ENCODE measurements at places on chromosomes 7 and 10.

DNA sequence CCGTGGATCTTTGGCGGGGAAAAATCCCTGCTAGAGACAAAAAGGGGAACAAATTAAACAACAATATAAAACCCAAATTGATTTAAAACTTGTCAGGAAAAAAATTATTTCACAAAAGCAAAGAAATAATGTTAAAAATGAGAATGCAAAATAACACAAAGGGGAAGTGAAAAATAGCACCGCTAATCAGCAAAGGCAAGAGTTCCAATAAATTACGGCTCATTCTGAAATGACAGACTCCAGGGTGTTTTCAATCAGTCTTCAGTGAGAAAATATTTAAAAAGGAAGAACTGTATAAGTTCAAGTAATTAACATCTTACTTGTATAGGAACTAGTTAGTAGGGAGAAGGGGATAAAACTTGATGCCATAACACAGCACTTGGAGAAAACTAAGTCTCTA is 336.8 kb downstream of the LRRTM3 start:
- DNase-seq, result no peak

DNA sequence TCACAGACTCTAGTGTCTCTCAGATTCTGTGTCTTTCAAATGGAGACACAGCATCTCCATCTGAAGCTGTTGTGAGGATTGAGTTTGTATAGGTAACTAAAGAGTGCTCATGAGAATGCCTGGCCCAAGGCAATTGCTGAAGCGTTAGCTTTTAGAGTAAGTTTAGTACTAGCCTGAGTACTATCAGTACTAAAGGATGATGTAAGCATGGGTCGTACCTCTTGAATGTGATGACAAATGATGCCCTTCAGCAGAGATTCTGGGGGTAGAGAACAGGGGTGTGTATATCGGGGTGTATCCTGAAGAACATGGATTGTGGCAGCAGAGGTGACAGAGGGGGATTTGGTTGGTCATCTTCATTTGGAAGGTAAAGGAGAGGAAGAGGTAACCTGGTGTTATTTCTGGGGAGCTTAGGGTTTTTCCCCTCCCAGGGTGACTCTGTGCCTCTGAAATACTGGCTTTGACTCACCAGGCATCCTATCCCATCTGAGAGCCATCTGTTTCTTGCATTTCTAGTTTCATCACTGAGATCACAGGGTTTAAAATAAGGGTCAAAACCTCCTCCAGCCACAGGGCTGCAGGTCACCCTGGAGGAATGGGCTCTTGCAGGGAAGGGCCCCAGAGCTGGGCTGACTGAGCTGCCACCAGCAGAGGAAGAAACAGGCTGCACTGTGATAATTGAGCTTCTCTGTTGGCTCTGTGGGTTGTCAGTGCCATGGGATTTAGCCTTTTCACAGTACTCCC is 756.0 kb downstream of the KCNMA1 start:
- no peak for DNase-seq

DNA sequence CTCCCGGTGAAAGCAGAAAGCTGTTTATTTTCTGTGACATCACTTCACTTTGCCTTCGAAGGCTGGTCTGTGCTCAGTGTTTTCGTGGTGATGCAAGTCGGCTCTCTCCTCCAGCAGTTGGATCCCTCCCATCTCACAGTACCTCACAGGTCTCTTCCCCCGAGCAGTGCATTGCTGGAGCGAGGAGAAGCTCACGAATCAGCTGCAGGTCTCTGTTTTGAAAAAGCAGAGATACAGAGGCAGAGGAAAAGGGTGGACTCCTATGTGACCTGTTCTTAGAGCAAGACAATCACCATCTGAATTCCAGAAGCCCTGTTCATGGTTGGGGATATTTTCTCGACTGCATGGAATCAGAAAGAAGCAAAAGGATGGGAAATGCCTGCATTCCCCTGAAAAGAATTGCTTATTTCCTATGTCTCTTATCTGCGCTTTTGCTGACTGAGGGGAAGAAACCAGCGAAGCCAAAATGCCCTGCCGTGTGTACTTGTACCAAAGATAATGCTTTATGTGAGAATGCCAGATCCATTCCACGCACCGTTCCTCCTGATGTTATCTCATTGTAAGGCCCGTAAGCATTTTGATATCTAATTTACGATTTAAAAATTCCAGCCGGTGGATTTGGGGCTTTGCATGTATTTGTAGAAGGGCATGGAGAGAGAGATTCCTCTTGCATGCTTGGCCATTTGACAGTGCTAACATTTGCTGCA is at the start of gene LGI1:
TSS of gene LGI1 (plus strand) at position 136 of the 707 bp plus-strand sequence. CDS start at position 345, 209 bp downstream.
- DNase-seq, result no peak

GRCh38 chr10:132605390-132605789 is 67.8 kb downstream of the INPP5A start:
- DNase-seq, result no peak

- DNase-seq, result no peak
These were observed 133.7 kb upstream of the SH2B2 start for GRCh38 chr7:102152672-102153598.

- DNase-seq, result no peak
These were observed 58.5 kb downstream of the ELMO1 start for GRCh38 chr7:37390114-37390513.

DNA sequence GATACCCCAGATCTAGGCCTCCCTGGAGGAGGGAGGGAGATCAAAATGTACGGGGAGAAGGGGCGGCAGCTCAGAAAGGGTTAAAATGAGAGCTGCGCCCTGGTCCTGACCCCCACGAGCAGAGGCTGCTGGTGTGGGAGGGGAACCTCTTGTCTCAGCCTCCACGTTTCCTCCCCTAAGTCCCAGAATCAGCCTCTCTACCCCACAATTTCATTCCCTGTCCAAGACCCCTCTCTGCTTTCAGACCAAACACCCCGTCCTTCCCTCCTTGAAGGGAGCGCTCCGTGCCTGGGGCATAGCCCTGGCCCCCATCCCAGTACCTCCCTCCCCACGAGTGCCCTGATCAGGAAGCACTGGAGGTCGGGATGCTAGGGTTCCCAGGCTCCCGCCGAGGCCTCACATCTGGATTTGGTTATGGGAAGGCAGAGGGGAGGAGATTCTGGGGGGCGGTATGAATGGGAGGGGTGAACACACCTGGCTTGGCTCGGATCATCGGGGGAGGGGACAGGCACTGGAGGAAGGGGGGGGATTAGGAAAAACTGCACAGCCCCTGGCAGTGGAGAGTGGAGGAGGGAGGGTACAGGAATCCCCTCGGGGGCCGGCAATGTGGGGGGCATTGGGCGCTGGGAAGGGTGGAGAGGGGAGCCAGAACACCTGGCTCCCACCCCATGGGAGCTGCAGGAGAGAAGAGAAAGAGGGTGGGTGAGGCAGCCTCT is 2.7 kb downstream of the EPHB4 start:
- no peak for DNase-seq

DNA sequence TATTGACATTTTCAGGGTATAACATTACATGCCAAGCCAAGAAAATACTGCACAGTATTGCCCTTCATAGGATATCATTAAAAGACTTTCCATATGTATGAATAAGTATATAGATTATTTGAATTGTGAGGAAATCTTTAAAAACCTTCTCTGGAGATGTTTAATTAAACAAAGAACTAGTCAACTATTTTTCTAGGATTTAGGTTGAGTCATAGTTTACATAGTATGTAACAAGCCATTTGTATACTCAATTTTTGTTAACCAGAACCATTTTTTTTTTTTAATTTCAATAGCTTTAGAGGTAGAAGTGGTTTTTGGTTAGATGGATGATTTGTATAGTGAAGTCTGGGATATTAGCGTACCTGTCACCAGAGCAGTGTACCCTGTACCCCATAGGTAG is 151.2 kb upstream of the ASAH2 start:
- no peak for DNase-seq

- DNase-seq, result no peak
These were observed 19.8 kb downstream of the IGF2BP3 start for GRCh38 chr7:23450518-23450917.

DNA sequence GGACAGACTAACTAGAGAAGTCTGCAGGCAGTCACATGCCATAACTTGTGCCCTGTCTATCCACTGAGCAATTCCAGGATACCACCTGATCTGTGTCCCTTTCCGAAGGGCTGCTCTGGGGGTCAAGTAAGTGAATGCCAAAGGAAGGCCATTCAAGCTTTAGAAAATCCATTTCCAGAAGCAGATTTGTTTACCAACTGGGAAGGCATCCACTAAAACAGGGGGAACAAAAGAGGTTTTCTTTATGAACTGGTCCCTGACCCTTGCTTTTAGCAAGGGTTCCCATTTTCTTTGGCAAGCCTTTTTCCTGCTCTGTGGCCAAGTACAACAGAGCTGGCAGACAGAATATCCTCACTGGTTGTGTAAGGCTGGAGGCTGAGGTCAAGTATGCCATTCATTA is 36.5 kb downstream of the ITPRID1 start:
- no peak for DNase-seq

- no peak for DNase-seq
These were observed 27.1 kb downstream of the CREB3L2 start for GRCh38 chr7:137974766-137975165.

DNA sequence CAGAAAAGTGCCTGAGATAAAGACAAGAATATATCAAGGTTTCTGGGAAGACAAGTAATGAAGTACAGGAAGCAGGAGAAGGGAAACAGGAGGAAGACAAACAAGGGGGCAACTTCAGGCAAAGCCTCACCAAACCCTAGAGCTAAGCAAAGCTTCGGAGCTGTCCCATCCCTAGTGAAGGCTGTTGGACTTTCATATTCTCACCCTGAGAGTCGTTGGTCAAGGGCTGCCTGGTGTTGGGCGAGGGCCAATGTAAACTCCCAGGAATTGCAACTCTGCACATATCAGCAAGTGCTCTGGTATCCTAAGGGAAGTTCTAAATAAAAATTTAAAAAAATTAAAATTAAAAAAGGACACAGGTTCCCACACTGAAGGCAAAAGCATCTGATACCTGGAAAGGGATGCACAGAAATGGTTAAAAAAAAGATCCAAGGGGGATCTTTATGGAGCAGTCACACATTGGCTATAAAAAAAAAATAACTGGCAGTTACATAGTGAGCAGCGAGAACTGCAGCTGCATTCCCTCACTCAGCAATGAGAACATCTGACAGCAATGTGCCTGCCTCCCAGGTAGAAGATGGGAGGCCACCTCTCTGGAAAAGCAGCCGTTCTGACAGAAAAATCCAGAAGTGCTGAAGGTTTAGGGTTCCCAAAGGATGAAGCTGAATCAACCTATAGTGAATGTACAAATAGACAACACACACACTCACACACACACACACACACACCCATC is 304.7 kb downstream of the WDR11 start:
- no peak for DNase-seq
